D341Med (cell line): ENCODE measurements at places on chromosomes 3 and 15.

DNA sequence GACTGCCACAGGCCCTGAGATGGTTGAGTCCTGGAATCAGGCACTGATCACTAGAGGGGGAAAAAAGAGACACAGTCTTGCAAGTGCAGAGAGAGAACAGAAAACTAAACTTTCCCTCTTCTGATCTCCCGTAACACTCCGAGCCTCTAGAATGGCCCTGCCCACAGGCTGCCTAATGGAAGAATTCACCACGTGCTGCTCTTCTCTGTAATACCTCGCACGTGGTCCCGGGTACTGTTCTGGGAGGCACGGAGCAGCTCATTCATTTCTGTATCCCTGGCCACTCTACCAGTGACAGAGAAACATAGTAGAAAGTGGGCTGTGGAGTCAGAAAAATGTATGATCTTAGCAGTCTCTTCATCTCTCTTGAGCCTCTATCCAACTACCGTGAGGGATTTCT lies 30.4 kb downstream of the VGLL4 start:
- no peak for DNase-seq

GRCh38 chr3:51721062-51721745 lies 14.3 kb downstream of the GRM2 start:
- DNase-seq: no peak

- DNase-seq: no peak
Measured at GRCh38 chr3:128082546-128082945, 30.3 kb downstream of the SEC61A1 start.

- no peak for DNase-seq
Measured at GRCh38 chr15:96728591-96728990, 398.1 kb downstream of the NR2F2 start.

DNA sequence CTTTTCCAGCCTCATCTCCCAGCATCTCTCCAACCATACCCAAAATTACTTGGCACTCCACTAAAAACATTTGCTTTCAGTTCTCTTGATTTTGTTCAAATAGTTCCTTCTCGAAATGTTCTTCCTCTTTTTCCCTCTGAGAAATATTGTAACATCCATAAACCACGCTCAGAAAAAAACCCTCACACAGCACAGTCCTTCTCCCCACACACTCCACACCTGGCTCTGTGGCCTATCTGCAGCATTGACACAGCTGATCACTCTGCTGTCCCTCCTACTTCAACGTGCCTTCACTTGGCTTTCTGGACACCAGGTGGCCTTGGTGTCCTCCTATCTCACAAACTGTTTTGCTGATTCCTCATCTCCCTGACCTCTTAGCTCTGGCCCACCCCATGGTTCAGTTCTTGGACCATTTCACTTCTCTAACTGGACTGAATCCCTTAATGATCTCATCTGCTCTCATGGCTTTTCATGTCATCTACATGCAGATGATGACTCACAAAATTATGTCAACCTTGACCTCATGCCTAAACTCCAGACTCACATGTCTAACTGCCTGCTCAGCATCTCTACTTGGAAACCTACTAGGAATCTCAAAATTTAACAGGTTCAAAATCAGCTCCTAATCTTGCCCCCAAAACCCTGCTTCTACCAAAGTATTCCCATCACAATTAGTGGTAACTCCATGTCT lies 93.3 kb downstream of the TRIM42 start:
- DNase-seq: no peak

- no peak for DNase-seq
Measured at GRCh38 chr15:89085289-89085926, 2.8 kb upstream of the ABHD2 start.

GRCh38 chr15:58387130-58387529 lies 44.7 kb upstream of the LIPC start:
- DNase-seq: no peak

GRCh38 chr3:126851382-126851781 lies 131.5 kb upstream of the PLXNA1 start:
- no peak for DNase-seq

- DNase-seq: no peak
Measured at GRCh38 chr3:130737622-130738021, 9.0 kb downstream of the PIK3R4 start.

DNA sequence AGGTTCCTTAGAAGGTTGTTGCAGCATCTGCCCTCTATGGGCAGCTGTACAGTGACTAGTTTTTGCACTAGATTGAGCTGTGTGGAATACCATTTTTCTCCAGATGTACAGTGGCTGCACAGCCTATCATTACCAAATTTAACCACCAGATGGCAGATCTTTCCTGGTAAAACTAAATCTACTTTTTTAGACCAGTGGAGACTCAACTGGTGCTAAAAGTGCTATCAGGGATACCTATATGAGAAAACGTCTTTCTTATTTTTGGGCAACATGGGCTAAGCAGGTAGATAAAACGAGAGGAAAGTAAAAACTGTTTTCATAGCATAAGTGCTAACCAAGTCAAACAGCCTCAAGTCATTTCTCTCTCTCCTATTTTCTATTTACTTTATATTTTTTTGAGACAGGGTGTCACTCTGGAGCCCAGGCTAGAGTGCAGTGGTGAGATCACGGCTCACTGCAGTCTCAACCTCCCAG lies 21.2 kb downstream of the IGSF10 start:
- peak; percentile 62 for DNase-seq

DNA sequence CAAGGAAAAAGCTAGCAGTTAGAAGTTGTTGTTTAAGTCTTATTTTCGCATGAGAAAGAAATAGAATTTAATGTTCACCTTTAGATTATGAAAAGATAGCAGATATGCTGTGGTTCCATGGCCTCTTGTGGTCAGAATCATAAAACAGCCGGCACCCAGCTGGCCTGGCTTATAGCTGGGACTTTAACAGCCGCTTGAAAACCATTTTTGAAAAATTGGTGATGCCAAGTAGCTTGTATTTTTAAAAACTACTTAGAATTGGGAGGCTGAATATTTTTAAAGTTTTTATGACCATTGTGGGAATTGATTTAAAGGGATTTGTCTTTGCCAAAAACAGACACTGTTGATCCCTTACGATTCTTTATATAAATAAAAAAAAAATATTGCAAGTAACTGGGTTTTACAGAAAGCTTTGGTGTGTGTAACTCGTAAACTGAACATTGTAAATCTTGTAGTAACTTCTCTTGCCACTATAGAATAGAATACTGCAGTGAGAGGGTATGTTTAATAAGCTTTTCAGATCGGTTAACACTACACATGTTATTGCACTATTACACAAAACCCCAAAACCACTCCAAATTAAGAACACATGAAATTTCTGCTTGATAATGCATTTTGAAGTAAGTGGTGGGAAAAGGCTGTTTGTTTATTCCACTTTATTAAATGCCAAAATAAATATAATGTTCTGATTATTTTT lies 6.6 kb downstream of the ARRDC4 start:
- no peak for DNase-seq

DNA sequence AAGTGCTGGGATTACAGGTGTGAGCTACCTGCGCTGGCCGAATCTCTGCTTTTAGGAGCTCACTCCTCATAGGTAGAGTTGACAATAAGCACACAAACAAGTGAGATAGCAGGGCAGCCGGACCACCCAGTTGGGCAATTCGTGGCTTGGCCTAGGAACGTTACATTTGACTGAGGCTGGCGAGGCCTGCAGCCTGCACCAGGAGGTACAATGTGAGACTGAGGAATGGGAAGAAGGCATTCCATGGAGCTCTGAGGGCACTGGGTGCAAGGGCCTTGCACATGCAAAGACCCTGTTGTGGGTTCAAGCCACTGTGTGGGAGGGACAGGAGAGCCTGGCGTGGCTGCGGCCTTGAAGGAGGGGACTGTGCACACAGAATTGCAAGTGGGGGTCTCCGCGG lies 152.5 kb downstream of the LRRK1 start:
- no peak for DNase-seq

DNA sequence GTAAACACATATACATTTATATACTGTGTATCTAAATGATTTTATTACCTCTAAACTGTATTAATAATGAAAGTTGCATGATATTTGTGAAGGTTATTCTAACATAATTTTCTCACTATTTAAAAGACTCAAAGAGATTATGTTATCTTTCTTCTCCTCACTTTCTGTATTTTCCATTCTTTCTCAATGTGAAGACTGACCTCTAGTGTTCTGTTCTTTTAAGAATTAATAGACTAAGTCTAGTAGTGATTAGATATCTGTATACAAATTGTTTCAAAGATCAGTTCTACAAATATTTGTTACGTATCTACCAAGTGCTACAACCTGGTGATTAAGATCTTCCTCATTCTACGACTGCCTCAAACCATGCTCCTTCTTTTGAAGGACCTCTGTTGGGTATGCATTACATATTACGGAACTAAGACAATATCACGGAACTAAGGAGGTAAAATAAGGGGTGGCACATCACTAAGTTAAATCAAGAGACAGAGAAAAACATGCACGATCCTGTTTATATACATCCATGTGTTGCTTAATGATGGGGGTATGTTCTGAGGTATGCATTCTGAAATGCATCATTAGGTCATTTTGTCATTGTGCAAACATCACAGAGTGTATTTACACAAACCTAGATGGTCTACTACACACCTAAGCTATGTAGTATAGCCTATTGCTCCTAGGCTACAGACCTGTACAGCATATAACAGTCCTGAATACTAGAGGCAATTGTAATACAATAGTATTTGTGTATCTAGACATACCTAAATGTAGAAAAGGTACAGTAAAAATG lies 161.5 kb upstream of the KBTBD8 start:
- DNase-seq: no peak

GRCh38 chr3:23159929-23160328 lies 43.2 kb upstream of the UBE2E2 start:
- DNase-seq: no peak

GRCh38 chr15:78374436-78375393 lies 34.6 kb downstream of the CRABP1 start:
- no peak for DNase-seq

DNA sequence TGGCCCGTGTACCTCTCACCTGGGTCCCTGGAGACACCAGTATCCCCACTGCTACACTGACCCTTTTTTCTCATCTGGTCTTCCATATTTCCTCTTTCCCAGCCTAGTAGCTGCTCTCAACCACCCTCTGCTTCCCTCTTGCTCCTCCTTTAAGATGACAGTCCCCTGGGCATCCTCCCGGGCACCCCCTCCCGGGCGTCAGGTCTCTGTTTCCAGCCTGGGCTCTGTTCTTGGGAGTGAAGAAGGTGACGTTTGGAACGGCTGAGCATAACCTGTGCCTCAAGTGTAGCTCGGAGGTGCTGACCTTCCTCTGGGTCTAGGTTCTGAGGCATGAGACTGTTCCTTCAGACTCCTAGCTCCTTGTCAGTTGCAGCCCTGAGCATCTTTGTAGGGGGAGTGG lies 101.2 kb downstream of the VGLL4 start:
- no peak for DNase-seq

- DNase-seq: no peak
Measured at GRCh38 chr3:47586746-47587145, 8.1 kb upstream of the CSPG5 start.

DNA sequence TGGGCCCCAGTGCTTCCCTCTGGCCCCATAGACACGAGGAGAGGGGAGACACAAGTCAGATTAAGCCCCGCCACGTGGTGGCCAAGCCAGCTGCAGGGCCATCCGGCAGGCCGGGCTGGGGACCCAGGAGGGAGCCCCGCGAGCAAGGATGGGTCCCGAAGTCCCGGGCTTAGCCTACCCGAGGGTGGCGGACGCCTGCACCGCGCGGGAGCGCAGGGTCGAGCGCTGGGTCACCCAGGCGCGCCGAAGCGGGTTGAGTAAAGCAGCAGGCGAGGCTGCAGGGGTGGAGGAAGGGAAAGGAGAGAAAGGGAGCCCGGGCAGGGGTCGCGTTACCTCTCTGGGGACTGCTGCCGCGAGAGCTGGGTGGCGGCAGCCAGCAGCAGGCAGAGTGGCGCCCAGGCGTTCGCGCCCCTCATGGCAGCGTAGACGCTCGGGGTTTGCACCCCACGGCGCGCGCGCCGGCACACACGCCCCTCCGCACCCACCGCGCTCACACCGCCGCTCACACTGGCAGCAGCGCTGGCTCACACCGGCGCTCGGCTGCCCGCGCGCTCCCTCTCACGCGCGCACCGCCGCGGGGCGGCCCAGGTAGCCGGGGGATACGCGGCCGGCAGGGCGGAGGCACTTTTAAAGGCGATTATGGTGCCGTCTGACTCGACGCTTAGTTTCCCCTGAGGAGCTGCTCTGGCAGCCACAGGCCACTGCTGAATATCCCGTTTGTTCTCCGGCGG lies at the start of gene PCOLCE2:
PCOLCE2 (minus strand) TSS at position 603 of the 731 bp plus-strand sequence; CDS start at position 416, 187 bp downstream.
- DNase-seq: peak; percentile 91

- DNase-seq: no peak
Measured at GRCh38 chr3:139480585-139480984, 4.3 kb upstream of the RBP2 start.

DNA sequence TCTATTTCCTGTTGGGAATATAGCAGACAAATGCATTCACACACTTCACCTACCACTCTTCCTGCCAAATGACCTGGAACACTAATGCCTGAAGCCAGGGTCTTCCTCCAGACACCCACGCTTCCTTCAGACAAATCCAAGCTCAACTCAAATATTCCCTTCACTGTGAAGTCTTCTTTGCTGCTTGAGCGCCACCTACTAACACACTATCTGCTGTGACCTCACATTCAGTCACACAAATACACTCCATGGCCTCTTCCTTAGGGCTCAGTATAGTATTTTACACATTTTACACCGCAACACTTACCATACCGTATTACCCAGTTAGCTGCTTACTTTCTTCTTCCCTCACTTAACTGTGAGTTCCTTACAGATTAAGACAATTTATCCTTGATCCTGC lies 149.4 kb downstream of the SHOX2 start:
- no peak for DNase-seq

DNA sequence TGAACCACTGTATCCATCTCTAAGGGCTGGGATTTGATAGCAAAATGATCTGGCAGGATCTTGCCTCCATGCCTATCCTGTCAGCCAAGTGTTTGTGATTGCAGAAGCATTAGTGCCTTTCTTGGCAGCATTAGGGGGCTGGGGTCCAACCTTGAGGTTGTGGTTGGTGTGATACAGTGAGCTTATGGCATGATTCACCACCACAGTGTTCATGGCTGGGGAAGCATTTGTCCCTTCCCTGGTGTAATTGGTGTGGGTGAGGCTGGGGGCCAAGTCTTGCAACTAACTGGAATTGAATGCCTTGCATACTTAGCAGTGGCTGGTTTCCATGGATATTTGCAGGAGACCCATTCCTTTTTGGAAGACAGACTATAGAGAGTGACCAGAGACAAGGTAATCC lies 271.0 kb upstream of the TBL1XR1 start:
- DNase-seq: no peak

DNA sequence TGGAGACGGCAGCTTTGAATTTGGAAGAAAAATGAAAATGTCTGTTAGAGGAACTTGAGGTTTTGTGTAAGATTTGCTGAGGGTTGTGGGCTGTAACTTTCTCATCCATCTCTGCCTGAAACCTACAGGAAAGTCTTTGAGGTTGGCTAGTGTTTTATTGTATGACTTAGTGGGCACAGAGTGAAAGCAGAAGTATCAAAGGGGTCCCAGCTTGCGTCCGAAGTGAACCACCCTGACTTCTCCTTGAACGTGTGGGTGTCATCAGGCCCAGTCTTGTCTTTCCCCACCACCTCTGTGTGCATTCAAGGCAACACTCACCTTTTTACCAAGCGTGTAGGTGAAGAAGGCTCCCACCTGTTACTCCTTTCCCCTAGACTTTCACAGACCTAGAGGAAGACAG lies 682.1 kb upstream of the CFAP20DC start:
- DNase-seq: no peak
